Cardiac ventricle fibroblast (primary cell): ENCODE measurements at places on chromosomes 5 and 9. TPM values are rescaled to one million over a fixed set of nuclear protein-coding genes. Genes with fewer than 3 reads are reported as not detected.

ANKRD31 gene
- under 0.01 and 0.05 TPM in 2 replicates for total RNA-seq

TMEM8B gene
- 3.6 and 3.7 TPM in 2 replicates for total RNA-seq

PCYOX1L gene
- total RNA-seq = 9.2 and 9.9 TPM in 2 replicates

PDE6A gene
- total RNA-seq = not detected in 2 replicates

PDZD2 gene
- 3.7 and 6.8 TPM in 2 replicates for total RNA-seq

PAEP gene
- not detected in 2 replicates for total RNA-seq

NTNG2 gene
- total RNA-seq = 1.6 and 2.1 TPM in 2 replicates

ZDHHC11B gene
- 0.31 TPM in 1 of 2 replicates, not detected in the other for total RNA-seq

RPL35 gene
- 1,681 and 2,081 TPM in 2 replicates for total RNA-seq

ADGRV1 gene
- total RNA-seq = 0.31 TPM in 1 of 2 replicates, not detected in the other

ERBIN gene
- 39.5 and 44.5 TPM in 2 replicates for total RNA-seq

C5orf15 gene
- total RNA-seq = 54.7 and 59.1 TPM in 2 replicates

PAPPA gene
- total RNA-seq = 78.9 and 80.3 TPM in 2 replicates

IL3 gene
- not detected in 2 replicates for total RNA-seq

TMC1 gene
- not detected in 2 replicates for total RNA-seq

PPP2R2B gene
- total RNA-seq = not detected in 2 replicates

TAF11L8 gene
- total RNA-seq = not detected in 2 replicates

ZDHHC11 gene
- total RNA-seq = 0.20 and 0.75 TPM in 2 replicates

ENG gene
- total RNA-seq = 213 and 258 TPM in 2 replicates

SMC2 gene
- total RNA-seq = 9.9 and 11.7 TPM in 2 replicates

ADRA1B gene
- total RNA-seq = 0.83 and 1.7 TPM in 2 replicates

IPPK gene
- total RNA-seq = 5.2 and 6.3 TPM in 2 replicates

EGFL7 gene
- total RNA-seq = 32.2 and 35.9 TPM in 2 replicates

SLC6A18 gene
- not detected in 2 replicates for total RNA-seq

LCN9 gene
- not detected in 2 replicates for total RNA-seq

TAS2R1 gene
- not detected in 2 replicates for total RNA-seq

SET gene
- 144 and 181 TPM in 2 replicates for total RNA-seq

NUTM2G gene
- not detected in 2 replicates for total RNA-seq

FREM1 gene
- 0.15 and 0.19 TPM in 2 replicates for total RNA-seq

PCDHB4 gene
- 0.64 and 0.75 TPM in 2 replicates for total RNA-seq

SMIM33 gene
- total RNA-seq = not detected in 2 replicates

PHF24 gene
- 0.05 and 0.06 TPM in 2 replicates for total RNA-seq

SUSD3 gene
- total RNA-seq = 1.9 and 2.1 TPM in 2 replicates

SPINK4 gene
- total RNA-seq = not detected in 2 replicates

SSBP2 gene
- total RNA-seq = 27.2 and 31.8 TPM in 2 replicates

TNFSF15 gene
- not detected in 2 replicates for total RNA-seq

NUDT12 gene
- 7.8 TPM in 2 replicates for total RNA-seq

PCDHGA10 gene
- 8.7 and 11.3 TPM in 2 replicates for total RNA-seq

ACOT12 gene
- total RNA-seq = not detected in 2 replicates

ZNF169 gene
- 1.9 and 5.5 TPM in 2 replicates for total RNA-seq

HSD17B3 gene
- total RNA-seq = not detected in 2 replicates

PCDHGB4 gene
- 14.1 and 14.6 TPM in 2 replicates for total RNA-seq

RANBP3L gene
- 0.44 and 1.6 TPM in 2 replicates for total RNA-seq

ABO gene
- 0.06 TPM in 1 of 2 replicates, not detected in the other for total RNA-seq

HRH2 gene
- total RNA-seq = not detected in 2 replicates
